ENCODE measurements at places on chromosomes 6 and 20.

DNA sequence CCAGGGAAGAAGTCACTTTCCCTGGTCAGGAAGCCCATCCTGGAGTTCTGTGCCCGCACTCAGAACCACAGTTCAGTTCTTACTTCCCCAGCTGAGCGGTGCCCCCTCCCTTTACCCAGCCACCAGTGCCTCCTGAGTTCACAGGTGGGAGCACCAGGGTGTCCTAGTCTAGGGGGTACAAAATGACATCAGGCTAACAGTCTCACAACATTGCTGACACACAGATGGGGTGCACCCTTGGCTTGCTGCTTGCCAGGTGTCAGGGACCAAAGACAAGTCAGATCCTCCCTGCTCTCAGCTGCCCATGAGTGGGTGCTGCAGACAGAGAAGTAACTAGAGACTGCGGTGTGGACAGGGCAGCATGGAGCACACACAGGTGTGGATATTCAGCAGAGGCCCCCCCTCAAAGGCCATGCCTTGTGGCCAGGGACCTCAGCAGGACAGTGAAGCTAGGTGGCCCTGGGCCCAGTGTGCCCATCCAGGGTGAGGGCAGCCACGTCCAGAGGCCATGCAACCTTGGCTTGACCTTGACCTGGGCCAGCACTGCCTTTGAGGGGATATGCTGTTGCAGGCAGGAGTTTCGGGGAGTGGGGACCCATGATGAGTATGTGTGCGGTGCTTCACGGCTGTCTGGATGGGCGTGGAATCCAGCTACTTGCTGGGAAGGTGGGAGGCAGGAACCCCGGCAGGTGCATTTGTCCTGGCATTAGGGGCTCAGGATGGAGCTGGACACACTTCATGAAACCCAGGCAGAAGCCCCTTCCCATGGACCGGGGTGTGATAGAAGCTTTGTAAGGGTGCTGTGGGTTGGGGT, 110.4 kb upstream of the FRMD1 start:
- DNase-seq = no peak

GRCh38 chr20:2637246-2637645, 15.2 kb upstream of the NOP56 start:
- DNase-seq = no peak

DNA sequence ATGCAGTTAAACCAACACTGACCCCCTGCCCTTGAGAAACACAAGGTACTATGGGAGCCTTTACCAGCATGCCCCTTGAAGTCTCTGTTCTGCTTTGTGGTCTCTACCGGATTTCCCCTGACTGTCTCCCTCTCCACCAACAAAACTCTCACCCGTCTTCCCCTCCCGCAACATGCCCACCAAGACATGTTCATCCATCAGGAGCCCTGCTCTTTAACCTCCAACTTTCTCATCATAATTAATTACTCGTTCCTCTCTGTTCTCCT, 1.1 kb downstream of the ZNF165 start:
- no peak for DNase-seq

DNA sequence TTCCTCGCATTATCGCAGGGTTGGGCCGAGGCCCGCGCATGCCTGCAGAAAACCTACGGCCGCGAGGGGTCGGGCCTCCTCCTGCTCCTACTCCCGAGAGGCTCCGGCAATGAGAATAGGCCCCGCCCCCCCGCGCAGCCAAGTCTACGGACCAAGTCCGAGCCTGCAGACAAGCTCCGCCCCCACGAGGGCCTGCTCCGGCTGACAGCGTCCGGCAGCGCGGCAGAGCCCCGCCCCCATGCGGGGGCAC, 3.1 kb upstream of the GPSM3 start:
- DNase-seq = peak; percentile 97

GRCh38 chr20:47278907-47279348, 77.6 kb downstream of the ZMYND8 start:
- DNase-seq = no peak

GRCh38 chr20:22836211-22836610, 198.9 kb upstream of the SSTR4 start:
- DNase-seq = peak; percentile 27

DNA sequence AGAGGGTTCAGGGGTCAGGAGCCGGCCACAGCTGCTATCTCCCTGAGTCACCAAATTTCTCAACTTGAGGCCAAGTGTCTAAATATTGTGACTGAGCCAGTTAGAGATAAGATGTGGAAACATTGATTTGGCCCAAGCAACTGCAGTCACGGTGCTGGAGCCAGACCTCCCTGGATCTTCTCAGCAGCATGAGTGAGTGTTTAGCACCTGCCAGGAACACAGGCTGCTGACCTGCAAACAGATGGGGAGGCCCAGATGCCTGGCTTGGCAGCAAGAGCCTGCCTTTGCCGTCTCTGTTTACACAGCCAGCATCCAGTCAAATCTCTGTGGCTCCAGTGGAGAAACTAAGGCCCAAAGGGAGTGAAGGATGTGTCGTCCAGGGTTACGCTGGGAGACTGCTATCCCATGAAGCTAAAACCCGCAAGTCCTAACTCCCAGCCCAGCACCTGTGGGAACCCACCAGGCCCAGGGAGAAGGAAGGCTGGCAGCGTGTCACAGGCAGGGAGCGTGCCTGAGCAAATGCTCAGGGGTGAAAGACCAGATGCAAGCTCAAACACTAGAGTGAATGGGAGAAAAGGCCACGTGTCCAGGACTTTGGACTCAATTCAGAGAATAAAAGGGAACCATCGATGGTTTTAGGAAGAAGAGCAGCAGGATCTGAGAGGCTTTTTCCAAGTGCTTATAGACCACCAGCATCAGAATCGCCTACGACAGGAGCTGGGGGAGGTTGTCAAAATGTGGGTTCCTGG, 15.9 kb upstream of the PTGIS start:
- peak; percentile 64 for DNase-seq

DNA sequence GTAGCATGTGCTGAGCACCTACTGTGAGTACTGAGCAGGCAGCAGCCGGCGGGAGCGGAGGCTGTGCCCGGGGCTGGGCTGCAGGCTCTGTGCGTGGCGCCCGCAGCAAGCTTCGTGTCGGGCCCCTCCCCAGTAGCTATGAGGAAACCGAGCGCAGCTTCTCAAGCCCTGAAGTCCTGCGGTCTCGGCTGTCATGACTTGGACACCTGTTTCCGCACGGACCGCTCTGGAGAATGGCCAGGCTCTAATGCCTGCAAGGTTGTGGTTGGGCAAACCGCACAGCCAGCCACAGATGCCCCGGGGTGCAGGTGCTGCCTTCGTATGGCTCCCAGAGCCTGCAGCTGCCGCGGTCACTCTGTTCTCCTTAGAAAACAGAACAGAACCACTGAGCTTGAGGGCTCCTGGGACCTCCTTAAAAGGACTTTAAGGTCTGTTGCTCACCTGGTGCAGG, 33.7 kb downstream of the PYGB start:
- DNase-seq = no peak

DNA sequence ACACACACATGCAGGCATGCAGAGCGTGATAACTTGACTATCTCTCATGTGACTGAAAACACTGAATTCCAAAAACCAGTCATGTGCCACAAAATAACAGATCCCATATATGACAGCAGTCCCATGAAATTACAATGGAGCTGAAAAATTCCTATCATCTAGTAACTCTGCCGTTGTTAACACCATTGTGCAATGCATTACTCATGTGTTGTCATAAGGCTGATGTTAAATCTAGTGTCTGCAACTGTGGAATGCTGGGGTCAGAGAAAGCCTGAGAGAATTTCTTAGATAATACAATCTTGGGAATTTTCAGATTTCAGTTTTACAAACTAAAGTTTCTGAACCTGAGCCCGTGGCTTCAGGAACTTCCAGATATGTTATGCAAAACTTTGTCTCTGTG, 70.2 kb downstream of the LYRM4 start:
- DNase-seq = peak; percentile 76

GRCh38 chr20:44683263-44684046, 31.7 kb upstream of the CCN5 start:
- peak; percentile 93 for DNase-seq

DNA sequence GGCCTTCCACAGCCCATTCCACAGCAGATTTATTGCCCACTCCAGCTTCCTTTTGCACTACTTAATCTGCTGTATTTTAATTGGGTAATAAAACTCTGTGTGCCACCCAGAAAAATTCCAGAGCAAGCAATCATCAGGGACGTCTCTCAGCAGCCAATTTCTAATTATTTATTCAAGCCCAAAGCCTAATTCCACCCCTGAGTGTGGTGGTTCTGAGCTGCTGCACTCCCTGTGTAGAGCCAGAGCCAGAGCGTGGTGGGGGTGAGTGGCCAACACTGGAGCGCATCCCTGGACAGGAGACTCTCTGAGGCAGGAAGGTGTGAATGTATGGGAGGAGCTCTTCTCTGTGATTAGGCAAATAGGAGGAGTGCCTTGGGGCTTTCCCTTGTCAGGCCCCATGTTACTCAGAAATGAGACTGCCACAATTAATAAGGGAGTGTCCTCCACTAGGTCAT, 66.1 kb downstream of the CD24 start:
- DNase-seq = peak; percentile 60

- DNase-seq = no peak
Measured at GRCh38 chr6:127119102-127120022, 891 bp downstream of the RSPO3 start.

- no peak for DNase-seq
Measured at GRCh38 chr6:16948396-16948795, 153.5 kb upstream of the STMND1 start.

- peak; percentile 80 for DNase-seq
Measured at GRCh38 chr6:138588805-138589434, 89.6 kb upstream of the NHSL1 start.

GRCh38 chr6:32659856-32660595, 6.4 kb downstream of the HLA-DQB1 start:
- DNase-seq = no peak

DNA sequence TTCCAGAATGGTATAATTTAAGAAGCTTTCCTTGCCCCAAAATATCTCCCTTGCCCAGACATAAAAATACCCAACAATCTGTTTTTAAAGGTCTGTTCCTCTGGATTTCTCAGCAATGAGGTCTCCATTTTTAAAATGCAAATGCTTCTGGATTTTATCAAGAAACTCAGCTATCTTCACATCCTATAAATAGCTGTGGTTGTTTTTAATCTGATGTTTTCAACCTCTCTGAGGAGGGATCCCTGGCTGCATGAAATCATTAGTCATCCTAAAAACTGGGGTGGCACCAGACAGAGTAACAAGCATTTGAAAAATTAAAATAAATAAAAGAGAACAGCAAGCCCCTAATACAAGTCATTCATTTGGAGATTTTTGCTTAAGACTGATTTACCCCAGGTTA, 168.5 kb upstream of the ID4 start:
- DNase-seq = no peak

GRCh38 chr6:104607501-104607900, 252.2 kb downstream of the HACE1 start:
- DNase-seq = no peak

- DNase-seq = peak; percentile 59
Measured at GRCh38 chr20:35870541-35871258, 83.6 kb downstream of the SCAND1 start.

DNA sequence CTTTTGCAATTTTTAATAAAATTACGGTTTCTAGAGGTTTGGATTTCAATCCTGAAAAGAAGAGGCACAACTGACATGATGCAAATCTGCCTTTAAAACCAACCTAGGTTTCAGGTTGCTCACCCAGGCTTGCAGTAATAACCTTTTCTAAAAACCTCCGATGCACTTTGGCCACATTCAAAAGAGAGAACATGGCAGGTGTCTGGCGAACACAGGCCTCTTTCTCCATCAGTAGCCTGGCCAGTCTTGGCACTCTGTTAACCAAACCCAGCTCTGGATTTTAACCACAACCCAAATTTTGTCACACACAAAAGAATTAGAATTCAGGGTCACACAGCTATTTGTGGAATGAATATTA, 55.8 kb upstream of the MAFB start:
- no peak for DNase-seq

GRCh38 chr6:33981861-33982260, 164.0 kb downstream of the GRM4 start:
- DNase-seq = no peak

- DNase-seq = no peak
Measured at GRCh38 chr6:167558246-167559177, 233.6 kb downstream of the TTLL2 start.

DNA sequence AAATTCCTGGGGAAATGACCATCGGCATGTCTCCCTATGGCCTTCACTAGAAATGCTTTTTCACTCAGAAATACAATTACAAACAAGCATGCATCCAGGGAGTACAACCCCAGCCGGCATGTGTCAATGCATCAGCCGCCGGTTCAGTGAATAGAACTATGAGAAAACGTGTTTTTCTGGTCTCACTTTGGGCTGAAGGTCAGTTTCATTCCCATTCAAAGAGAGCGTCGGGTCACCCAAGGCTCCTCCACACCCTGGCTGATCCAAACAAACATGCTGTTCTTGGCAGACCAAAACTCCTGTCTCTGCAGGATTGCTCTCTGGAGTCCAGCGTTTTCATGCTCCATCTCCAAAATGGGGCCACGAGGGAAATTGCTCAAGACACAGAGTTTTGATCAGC, 35.5 kb upstream of the NXT1 start:
- no peak for DNase-seq

DNA sequence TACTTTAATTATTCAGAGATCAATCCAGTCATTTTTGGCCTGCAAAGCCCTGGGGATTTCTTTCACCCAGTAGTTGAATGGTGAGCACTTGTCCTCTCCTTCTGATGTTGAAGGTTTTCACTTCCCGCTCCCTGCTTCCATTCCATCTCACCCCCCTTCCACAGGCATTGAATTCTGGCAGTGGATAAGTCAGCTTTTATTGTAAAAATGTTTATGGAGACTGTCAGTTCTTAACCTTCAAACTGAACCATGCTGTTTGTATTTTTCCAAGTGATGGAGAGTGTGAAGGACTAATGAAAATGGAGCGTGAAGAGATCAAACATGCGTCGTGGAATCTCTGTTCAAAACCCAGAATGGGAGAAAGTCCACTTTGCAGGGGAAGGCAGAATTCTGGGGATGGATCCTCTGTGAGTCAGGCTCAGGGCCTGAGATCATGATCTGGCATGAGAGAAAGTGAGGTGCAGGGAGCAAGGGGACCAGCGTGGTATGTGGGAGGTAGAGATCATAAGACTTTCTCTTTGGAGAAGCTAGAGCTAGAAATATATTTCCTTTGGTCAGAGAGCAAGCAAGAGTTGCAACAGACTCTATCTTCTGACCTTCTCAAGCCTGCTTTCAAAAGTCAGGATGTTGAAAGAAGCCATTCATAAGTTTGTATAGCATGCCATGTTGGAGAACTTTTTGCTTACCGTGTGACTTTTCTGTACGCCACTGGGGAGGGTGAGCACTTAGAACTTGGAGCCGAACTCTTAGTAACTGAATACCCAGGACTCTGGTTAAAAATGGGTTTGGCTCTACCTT, 30.2 kb downstream of the ISM1 start:
- DNase-seq = no peak

DNA sequence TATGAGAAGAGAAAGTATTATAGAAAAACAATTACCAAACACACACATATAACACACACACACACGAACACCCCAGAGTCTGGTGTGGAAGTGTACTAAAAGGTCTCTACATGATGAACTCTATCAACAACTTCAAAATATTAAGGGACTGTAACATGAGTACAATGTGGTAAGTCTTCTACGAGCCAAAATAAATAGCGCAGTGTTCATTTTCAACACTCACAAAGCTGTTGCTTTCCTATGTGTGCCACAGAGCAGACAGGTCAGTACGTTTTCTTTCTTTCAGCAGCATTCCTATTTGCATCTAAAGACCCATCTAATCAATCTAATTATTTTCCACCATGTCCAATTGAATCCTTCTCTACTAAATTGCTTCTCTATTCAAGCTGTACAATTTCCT, 12.1 kb upstream of the CNKSR3 start:
- DNase-seq = no peak
